ENCODE measurements at places on chromosomes 12 and 14.
A peak's percentile ranks its signal among the peaks of the same experiment; 100 is the strongest.

GRCh38 chr12:53499266-53500141 lies at the start of gene MAP3K12:
MAP3K12 (minus strand) TSS chr12:53499458; CDS start chr12:53487391, 12,067 bp downstream.
- no peak for DNase-seq

GRCh38 chr14:87170179-87170578 lies 822.8 kb downstream of the GALC start:
- no peak for DNase-seq

DNA sequence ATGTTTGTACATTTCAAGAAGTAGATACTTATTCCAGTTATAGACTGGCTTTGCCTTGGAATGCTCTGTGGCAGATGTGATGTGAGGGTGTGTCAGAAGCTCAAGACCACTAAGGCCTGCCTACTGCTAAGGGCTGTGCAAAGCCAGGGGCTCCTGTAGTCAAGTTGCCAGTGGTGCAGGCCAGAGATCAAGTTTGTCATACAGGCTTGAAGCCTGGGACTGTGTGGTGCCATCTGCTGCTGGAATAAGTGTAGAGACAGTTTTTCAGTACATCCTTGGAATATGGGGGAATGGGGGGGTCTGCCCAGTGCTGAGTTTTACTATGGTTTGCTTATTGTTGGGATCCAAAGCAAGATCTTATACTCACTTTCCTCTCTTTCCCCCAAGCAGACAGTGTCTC lies 649.9 kb upstream of the FOXG1 start:
- no peak for DNase-seq

- no peak for DNase-seq
Measured at GRCh38 chr12:52238916-52239646, 6.0 kb downstream of the KRT7 start.

DNA sequence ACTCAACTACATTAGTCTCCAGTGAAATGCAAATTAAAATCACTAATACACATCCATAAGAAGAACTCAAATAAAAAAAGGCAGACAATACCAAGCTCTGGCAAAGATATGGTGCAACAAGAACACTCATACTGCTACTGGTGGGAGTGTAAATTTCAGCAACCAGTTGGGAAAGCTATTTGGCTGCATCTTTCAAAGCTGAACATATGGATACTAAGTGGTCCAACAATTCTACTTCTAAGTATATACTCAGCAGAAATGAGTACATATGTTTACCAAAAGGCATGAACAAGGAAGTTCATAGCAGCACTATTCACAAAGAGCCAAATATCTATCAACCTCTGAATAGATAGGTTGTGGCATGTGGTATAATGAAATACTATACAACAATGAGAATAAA lies 27.3 kb downstream of the CAPS2 start:
- DNase-seq, result no peak

DNA sequence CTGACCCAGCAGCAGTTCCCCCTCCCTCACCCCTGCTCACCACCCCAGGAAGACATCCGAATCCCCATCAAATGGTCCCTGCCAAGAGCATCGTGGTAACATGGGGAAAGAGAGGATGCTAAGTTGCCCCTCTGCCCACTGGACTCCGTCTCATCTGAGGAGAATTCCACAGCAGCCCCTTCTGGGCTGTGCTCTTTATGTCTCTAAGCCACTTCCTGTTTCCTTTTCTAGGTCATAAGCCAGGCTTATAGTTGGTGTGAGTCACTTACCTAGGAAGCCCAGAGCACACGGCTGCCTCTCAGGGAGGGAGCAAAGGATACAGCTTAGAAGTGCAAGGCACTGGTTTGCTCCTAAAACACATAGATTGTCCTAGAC lies 76.0 kb downstream of the VCPKMT start:
- peak; percentile 89 for DNase-seq

- DNase-seq, result peak; percentile 47
Measured at GRCh38 chr14:85293612-85294234, 236.2 kb upstream of the FLRT2 start.

GRCh38 chr12:45368841-45369489 lies 153.1 kb downstream of the ANO6 start:
- no peak for DNase-seq

GRCh38 chr14:75365116-75365515 lies 62.7 kb upstream of the JDP2 start:
- no peak for DNase-seq

DNA sequence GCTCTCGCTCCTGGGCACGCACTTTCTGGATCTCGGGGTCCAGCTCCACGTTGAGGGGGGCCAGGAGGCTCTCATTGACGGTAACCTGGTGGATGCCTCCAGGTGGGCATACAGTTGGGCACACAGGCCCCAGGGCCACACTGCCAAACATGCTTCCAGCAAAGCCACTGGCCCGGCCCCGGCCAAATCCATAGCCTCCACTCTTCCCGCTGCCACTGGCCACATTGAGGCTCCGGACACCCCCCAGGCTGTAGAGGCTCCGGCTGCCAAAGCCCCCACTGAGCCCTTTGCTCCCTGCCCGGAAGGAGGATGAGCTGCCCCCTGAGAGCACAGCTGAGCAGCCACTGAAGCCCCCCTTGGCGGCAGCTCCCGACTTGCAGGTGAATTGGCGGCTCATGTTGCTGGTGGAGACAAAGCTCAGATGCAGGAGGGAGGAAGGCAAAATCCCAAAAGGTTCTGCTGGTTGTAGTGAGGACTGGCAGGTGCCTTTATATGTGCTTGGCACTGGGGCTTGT lies at the start of gene KRT71:
Gene KRT71, minus strand, starts transcription at position 465 of the 515 bp plus-strand sequence. Its CDS starts 68 bp downstream, at position 397.
- DNase-seq, result no peak

DNA sequence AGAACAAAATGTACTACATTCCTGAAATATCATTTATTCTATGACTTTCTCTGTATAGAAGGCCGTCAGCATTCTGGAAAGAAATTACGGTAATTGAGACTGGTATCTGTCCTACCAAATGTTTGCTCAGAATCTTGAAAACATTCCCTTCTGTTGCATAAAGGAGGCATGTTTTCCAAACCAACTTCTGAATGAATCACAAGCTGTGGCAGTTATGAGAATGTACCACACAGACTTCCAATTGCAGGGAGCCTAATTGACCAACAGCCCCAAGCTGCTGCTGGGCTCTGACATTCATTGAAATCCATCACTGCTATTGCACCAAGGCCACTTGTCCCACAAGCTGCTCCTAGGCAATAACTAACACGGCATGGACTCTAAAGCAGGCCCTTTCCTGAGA lies 185.3 kb upstream of the CCDC196 start:
- no peak for DNase-seq

GRCh38 chr14:78340250-78340649 lies 170.1 kb downstream of the NRXN3 start:
- no peak for DNase-seq

DNA sequence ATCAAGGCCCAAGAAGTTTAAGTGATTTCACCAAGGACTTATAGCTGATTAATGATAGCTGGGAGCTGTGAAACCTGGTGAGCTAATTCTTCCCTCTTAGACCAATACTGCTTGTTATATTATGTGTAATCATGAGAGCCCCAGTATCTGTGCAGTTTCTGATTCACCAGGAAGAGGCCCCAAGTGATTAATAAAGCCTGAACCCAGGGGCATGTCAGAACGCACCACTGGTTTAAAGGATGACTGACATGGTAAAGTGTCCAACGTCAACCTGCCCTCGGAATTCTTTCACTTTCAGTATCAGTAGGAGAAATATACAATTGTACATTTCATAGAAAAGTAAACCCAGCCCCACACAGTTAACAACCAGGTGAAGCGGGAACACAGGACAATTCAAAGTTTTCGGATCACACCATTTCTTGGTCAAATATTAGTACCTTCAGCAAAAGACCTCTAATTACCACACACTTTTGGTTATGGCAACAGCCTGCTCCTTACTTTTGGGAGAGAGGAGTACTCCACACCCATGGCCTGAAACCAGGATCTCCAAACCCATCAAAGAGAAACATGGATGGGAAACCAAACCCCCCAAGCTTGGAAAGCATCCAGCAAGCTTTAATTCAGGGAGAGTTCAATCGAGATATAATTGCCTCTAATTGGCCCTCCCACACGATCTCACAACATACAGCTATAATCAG lies 28.5 kb downstream of the TMCC3 start:
- DNase-seq, result peak; percentile 67

DNA sequence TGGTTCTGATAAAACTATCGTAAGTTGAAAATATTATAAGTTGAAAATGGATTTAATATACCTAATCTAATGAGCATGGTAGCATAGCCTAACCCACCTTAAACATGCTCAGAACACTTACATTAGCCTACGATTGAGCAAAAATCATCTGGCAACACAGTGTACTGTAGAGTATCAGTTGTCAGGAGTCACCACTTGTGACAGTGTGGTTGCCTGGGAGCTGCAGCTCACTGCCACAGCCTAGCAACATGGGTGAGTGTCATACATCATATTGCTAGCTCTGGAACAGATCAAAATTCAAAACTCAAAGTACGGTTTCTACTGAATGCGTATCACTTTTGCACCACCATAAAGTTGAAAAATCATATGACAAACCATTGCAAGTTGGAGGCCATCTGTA lies 203.5 kb downstream of the ATXN7L3B start:
- DNase-seq, result no peak

GRCh38 chr14:73526036-73526984 lies 10.6 kb upstream of the ACOT1 start:
- no peak for DNase-seq

Data from common myeloid progenitor, CD34-positive (primary cell).